Thoracic aorta (tissue), 2 donors: ENCODE measurements at places on chromosomes 13 and 19.

DNA sequence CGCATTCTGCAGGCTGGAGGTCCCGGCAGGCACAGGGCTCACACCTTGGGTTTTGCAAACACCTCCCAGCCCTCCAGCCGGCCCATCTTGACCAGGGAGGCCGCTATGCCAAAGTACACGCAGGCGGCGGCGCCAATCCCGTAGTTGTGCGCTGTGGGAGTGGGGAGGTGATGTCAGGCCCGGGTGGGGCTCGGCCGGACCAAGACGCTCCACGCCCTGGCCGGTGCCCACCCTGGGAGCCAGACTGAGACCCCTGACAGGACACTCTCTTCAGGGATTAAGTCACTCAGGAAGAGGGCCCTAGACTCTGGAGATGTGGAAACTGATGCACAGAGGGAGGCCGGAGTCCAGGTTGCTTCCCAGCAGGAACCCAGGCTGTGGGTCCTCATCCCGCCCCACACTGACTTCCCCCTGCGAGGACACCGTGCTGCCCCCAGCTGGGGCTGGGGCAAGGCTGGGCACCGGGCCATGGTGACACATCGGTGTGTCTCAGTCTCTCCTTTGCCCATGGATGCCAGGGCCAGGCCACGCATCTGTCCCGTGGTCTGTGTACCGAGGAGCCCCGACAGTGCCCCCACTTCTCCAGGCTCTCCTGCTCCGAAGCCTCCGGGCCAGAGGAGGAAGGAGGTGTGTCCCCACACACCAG, 8.8 kb downstream of the NDUFA11 start:
- DNase-seq, result no peak
- peak overlapping the region; percentile 10 for H3K4me3 ChIP-seq
- H3K27me3 ChIP-seq, result no peaks in the 10 kb centered on the region
- no peak overlapping the region for H3K27ac ChIP-seq

GRCh38 chr13:113978741-113979481, 5.0 kb upstream of the C13orf46 start:
- DNase-seq, result no peak
- H3K27me3 ChIP-seq, result no peaks in the 10 kb centered on the region
- peaks cover 38% of the 10 kb centered on the region for H3K36me3 ChIP-seq
- no peak overlapping the region for H3K4me3 ChIP-seq

- no peak for DNase-seq
- no peak overlapping the region for H3K4me3 ChIP-seq
- H3K36me3 ChIP-seq, result peaks cover 61% of the 10 kb centered on the region
- peaks cover 22% of the 10 kb centered on the region for H3K4me1 ChIP-seq
- H3K27me3 ChIP-seq, result no peaks in the 10 kb centered on the region
Measured at GRCh38 chr19:40684280-40684679, 6.2 kb downstream of the NUMBL start.

GRCh38 chr13:110984381-110984780, 69.5 kb upstream of the ANKRD10 start:
- no peaks in the 10 kb centered on the region for H3K4me1 ChIP-seq
- H3K27me3 ChIP-seq, result no peaks in the 10 kb centered on the region
- no peak overlapping the region for H3K27ac ChIP-seq
- DNase-seq, result no peak

DNA sequence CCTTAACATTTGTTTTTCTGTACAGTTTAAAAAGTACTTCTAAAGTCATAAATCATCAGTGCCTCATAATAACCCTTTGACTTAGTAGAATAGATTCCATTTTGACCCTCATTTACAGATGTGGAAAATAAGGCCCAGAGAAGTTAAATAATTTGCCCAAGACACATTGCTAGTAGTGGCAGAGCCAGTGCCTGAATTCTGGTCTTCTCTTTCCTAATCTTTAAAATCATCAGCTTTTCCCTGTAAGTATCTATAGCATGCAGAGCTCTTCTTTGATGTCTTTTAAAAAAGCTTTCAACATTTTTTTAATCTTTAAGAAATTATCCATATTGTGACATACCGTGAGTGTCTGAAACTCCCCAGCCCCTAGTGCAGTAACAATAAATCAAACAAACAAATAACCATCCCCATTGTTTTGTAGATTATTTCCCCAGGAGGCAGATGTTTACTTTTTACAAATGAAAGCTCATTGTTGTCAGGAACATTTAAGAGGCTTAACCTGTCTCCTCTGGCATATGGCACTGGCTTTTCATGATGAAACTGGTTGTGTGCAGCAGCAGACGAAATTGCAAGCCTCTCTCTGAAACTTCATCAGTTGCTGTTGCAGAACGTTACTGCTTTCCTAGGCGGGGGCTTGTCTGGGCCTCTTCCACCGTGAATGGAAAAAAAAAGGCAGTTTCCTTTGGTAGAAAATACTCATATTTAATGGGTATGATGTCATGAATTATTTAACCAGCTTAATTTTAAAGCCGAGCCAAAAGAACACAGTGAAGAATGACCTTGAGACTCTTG, 31.7 kb upstream of the PCDH8 start:
- no peak overlapping the region for H3K27ac ChIP-seq
- peaks cover 44% of the 10 kb centered on the region for H3K4me1 ChIP-seq
- no peak for DNase-seq
- no peaks in the 10 kb centered on the region for H3K36me3 ChIP-seq

- H3K36me3 ChIP-seq, result no peaks in the 10 kb centered on the region
- no peak overlapping the region for H3K4me3 ChIP-seq
- no peaks in the 10 kb centered on the region for H3K4me1 ChIP-seq
Measured at GRCh38 chr13:97583907-97584497, 150.0 kb downstream of the RAP2A start.

DNA sequence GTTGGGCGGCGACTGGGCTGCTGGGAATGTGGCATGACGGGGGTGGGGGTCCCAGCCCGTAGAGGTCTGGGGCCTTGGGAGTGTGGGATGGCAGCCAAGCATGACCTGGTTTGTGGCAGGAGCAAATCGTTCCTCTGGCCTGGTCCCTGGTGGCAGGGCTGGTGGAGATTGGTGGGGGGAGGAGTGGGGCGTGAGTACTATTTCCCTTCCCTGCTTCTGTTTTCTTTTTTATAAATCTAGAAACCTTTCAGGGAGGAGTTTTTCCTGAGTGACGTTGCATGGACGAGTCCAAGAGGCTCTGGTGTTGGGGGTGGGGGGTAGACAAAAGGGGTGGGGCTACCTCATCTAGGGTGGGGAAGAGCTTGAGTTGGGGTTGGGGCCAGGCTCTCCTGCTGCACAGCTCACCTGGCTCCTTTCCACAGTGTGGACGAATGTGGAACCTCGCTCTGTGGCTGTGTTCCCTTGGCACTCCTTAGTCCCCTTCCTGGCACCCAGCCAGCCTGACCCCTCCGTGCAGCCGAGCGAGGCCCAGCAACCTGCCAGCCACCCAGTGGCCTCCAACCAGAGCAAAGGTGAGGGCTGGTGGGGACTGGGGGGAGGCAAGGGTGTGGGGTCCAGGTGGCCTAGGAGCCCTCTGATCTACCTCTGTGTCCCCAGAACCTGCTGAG, 15.4 kb upstream of the PRR19 start:
- peaks cover 27% of the 10 kb centered on the region for H3K4me1 ChIP-seq
- peak overlapping the region; percentile 57 for H3K27ac ChIP-seq
- H3K4me3 ChIP-seq, result peak overlapping the region; percentile 74
- no peak for DNase-seq
- H3K27me3 ChIP-seq, result no peaks in the 10 kb centered on the region

DNA sequence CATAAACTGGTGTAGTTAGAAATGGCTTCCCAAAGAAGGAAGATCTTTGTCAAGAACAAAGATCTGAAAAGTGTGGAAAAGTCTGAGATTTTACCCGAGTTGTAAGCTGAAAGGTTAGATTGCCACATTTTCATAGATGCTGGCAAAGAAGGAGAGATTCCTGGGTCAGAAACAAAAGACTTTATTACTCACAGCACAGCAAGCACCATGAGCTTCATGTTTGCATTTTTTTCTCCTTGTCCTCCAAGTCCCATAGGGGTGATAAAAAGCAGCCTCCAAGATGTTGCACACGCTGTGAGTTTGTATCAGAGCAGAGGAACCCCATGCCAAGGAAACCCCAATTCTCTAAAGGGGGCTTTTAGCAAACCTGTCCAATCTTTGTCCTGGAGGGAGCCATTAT, 29.3 kb downstream of the MZT1 start:
- H3K4me3 ChIP-seq, result no peak overlapping the region
- no peaks in the 10 kb centered on the region for H3K27me3 ChIP-seq
- no peaks in the 10 kb centered on the region for H3K36me3 ChIP-seq
- no peak for DNase-seq
- no peak overlapping the region for H3K27ac ChIP-seq

GRCh38 chr19:686589-687297, 8.5 kb downstream of the PRSS57 start:
- peaks cover under 1% of the 10 kb centered on the region for H3K36me3 ChIP-seq
- no peak overlapping the region for H3K27ac ChIP-seq
- H3K4me3 ChIP-seq, result no peak overlapping the region

DNA sequence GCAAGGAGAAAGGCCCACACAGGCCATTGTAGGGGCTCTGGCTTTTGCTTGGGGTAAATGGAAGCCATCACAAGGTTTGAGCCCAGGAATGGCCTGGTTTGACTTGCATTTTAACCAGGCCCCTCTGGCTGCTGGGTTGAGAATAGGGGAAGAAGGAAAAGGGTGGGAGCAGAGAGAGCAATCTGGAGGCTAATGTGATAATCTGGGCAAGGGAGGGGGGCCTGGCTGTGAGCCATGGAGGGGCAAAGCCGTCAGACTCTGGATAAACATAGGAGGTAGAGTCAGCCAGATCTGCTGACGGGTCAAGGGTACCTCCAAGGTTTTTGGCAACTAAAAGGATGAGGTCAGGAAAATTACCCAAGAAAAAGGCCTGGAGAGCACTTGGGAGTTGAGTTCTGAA, 41.6 kb downstream of the RFX2 start:
- H3K4me3 ChIP-seq, result no peak overlapping the region
- peak overlapping the region; percentile 96 for H3K27ac ChIP-seq
- H3K27me3 ChIP-seq, result no peaks in the 10 kb centered on the region
- peaks cover 43% of the 10 kb centered on the region for H3K4me1 ChIP-seq
- H3K36me3 ChIP-seq, result no peaks in the 10 kb centered on the region
- DNase-seq, result no peak

DNA sequence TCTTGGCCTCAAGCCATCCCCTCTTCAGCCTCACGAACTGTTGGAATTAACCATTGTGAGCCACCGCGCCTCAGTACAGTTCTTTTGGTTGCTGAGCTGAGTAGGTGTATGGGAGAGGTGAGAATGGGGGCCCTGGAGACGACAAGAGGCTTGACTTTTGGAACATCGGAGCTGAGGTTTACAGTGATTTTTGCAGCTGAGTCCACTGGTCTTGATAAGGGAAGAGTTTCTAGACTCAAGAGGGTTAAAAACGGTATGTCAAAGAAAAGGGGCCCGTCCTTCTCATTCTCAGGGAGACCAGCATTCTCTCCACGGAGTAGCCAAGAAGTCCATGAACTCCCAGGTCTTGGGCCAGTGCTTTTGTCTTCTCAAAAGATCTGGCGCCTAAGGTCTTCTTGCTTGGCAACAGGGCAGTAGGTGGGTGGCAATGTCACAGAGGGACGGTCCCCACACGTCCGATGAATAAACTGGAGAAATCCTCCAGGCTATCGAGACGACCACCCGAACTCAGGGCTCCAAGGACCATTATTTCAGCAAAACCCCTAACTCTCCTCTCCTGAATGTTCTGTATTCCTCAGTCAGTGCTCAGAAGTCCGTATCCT, 6.4 kb upstream of the QTRT1 start:
- DNase-seq, result no peak
- no peaks in the 10 kb centered on the region for H3K27me3 ChIP-seq
- H3K27ac ChIP-seq, result no peak overlapping the region
- no peak overlapping the region for H3K4me3 ChIP-seq

- DNase-seq, result no peak
- H3K27me3 ChIP-seq, result no peaks in the 10 kb centered on the region
- peaks cover 12% of the 10 kb centered on the region for H3K4me1 ChIP-seq
- H3K27ac ChIP-seq, result no peak overlapping the region
Measured at GRCh38 chr19:1169921-1170885, 3.9 kb downstream of the SBNO2 start.

DNA sequence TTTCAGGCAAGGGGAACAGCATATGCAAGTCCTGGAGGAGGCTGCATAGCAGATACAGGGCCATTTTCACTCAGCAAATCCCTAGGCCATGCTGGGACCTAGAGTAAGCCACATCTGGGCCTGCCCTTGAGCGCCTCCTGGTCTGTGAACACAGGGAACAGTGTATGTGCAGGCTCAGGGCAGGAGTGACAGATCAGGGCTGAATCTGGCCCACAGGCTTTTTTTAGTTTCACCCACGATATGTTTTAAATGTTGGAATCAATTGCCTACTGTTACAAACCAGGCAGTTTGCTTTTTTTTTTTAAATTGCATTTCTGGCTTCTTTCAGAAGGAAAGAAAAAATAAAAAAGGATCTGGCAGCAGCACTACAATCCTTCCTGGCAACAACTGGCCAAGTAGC, 1.5 kb upstream of the TMEM145 start:
- H3K4me3 ChIP-seq, result no peak overlapping the region
- H3K27ac ChIP-seq, result no peak overlapping the region
- DNase-seq, result no peak
- H3K4me1 ChIP-seq, result peaks cover 9% of the 10 kb centered on the region

DNA sequence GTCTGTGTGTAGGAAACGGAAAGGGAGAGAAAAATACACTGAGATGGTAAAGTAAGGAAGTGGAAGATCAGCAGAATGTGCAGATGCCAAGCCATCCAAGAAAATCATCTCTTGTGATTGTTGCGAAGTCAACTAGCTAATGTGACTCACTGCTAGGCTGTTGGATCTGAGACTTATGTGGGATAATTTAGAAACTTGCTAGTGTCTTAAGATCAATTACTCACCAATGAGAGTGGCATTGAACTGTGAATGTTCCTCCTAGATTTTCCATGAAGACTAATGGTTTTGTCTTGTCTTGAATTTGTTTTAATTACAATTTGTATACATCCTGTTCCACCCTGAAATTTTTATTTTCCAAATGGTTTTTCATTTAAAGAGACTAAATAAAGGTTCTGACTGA, 771.6 kb downstream of the EFNB2 start:
- H3K36me3 ChIP-seq, result no peaks in the 10 kb centered on the region
- DNase-seq, result no peak
- H3K27me3 ChIP-seq, result no peaks in the 10 kb centered on the region
- H3K27ac ChIP-seq, result peak overlapping the region; percentile 42
- peaks cover 16% of the 10 kb centered on the region for H3K4me1 ChIP-seq
- H3K4me3 ChIP-seq, result no peak overlapping the region

DNA sequence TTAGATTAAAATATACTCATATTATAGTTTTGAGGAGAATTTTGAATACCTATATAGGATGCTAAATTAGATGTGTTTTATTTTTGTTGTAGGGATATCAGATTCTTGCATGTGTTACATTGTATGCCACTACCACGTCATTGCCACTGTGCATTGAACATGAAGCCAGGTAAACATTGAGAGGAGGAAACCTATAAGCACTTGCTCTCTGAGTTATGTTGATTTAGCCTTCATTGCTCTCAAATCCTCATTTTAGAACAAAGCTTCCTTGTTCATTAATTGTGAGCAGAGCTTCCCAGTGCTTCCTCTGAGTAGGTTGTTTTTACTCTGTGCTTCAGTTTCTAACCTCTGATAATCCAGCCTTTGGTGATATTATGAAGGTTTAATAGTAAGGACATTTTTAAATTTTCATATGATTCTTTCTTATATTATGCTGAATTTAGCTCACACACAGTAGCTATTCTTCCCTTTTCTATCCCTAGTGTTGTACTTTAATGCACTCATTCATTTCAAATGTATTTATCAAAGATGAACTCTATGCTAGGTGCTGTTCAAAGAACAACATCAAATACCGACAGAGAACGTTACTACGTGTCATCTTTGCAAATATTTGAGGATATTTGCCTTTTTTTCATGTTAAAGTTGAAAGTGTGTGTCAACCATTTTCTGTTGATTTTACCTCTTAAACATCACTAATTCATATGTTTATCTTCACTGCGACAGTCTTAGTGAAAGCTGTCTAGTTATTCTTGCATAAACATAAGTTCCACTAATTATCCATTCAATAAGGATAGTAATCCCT, 1448.0 kb upstream of the MIR17HG start:
- H3K4me1 ChIP-seq, result no peaks in the 10 kb centered on the region
- no peak overlapping the region for H3K4me3 ChIP-seq
- no peak overlapping the region for H3K27ac ChIP-seq
- H3K27me3 ChIP-seq, result no peaks in the 10 kb centered on the region
- H3K36me3 ChIP-seq, result no peaks in the 10 kb centered on the region
